HCT116 (cell line): ENCODE measurements at places on chromosomes 2 and 18. TPM values are rescaled to one million over a fixed set of nuclear protein-coding genes. Genes with fewer than 3 reads are reported as not detected.

GRCh38 chr2:161650116-161651015, 26.1 kb downstream of the SLC4A10 start:
- no peak for DNase-seq

- DNase-seq, result no peak
Measured at GRCh38 chr2:72696559-72696958, 129.3 kb downstream of the EXOC6B start.

DNA sequence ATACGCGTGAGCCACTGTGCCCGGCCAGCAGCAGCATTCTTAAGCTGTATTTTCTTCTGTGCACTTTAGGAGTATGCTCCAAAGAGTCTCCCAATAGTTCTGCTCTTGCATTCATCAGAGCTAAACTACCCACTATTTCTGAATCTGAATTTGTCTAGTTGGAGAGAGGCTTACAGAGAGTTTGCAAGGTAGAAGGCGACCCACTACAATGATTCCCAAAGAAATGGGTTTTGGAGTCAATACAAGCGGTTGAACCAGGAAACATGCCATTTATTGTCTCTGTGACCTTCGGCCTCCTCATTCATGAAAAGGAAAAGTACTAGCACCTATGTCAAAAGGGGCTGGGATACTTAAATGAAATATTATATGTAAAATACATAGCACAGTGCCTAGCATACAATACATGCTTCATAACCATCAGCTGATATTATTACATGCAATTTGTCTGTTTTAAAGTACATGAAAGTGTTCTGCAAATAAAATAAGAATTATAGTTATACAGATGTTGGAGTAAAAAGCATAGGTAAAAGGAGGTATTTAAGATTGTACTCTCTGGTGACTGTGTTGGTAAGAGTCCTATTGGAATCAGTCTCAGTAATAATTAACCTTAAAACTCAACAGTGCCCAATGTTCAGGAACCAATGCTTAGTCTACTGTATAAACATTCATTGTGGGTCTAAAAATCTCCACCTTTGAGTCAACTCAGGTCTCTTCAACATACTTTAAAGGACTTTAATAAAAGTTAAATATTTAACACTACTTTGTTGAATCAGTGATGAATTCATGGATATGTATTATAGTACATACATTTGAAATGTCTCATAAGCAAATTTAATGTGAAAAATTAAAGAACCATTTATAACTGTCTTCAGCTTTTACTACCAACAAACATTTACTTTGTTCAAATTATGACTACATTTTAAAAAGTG, 89.8 kb upstream of the GRB14 start:
- DNase-seq, result no peak

DNA sequence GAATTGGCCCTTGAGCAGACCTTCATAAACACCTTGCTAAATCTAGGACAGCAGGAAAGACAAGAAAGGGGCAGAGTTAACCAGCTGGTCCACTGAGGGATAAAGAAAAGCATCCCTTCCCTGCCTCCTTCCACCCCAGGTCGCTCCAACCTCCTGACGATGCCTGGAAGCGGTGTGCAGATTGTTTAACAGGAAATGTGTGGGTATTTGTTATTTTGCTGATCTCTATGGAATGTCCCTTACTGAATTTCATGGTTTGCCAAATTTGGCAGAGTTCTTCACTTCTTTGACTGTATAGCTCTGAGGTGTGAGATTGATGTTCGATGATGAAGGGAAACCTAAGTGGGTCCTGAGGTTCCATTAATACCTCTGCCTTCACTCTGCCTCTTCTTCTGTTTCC, 72.9 kb downstream of the MAP3K20 start:
- DNase-seq, result no peak

Gene AOX1
- 0.71 TPM for total RNA-seq

- no peak for DNase-seq
Measured at GRCh38 chr18:459814-460593, 40.5 kb downstream of the COLEC12 start.

DNA sequence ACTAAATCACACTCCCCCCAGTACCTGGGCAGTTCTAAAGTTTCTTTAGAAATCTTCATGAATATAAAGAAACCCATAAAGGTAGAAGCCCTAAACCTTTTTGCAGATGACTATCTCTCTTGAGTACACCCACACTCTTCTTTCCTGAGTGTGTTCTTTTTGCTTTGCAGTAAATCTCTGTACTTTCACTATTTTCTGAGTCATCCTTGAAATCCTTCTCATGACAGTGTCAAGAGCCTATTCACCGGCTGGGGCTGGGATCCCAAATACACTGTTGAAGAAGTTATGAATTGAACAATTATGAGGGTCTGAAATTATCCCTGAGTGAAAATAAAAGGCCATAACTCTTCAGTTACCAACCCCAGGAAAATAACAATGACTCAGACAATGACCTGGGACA, 133.9 kb upstream of the CCDC195 start:
- no peak for DNase-seq
